ENCODE measurements at places on chromosomes 2 and 18.

- DNase-seq: peak; percentile 84
Measured at GRCh38 chr2:189762551-189763298, at the start of gene OSGEPL1. TSS of gene OSGEPL1 (minus strand) at chr2:189762792. CDS start at chr2:189761640, 1,152 bp downstream.

DNA sequence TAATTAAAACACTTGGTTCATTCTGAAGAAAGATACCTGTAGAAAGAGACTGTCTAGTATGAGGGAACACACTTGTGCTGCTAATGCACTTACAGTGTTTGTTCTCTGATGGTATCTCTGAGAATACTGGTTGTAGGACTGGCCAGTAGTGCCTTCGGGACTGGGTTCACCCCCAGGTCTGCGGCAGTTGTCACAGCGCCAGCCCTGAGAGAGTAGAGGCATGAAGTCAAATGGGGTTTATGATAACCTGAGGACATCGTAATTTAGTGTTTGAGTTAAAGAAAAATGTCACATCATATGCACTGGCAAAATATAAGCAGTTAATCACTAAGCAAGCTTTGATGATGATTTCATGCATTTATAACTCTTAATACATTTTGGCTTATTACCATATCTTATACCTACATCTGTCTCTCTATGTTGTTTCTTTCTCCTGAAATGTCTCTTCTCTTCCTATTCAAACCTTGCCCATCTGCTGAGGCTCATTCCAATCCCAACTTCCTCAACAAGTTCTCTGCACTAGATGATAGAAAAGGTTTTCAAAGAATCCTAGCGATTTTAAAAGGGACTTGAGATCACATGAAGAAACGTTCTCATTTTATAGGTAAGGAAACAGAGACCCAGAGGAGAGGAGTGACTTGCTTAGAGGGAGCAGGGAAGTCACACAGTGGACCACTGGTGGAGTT lies 50.2 kb downstream of the ATIC start:
- no peak for DNase-seq

GRCh38 chr18:63159590-63159989 lies 160.0 kb downstream of the BCL2 start:
- DNase-seq: peak; percentile 24

DNA sequence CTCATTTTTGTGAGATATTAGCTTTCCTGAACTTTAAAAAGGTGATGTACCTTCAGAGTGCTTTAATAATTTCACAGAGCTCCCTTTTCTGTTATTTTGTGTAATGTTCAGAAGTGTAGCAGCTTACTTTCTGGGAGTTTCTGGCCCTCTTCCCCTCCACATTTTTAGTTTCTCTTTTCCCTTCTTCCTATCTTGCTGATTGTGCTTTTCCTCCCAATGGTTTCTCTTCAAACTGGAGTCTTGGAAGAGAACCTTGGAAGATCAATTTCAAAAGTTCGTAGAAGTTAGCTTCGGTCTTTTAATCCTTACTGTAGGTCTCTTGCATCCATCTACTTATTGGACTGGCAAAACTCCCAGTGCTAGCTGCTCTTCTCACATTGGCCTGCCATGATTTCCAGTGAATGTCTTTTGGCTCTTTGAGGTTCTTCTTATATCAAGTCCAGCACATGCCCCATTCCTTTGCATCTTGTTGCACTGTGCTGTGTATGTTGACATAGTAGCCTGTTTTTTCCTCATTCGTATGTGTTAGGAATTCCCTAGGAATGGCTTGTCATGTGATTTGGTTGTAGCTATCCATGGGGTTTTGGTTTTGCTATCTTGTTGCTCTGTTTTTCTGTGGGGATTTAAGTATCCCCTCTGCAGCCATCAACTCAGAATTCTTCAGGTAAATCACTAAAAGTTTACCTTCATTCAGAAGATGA lies 7.8 kb downstream of the CCNT2 start:
- no peak for DNase-seq

- no peak for DNase-seq
Measured at GRCh38 chr2:106570316-106570715, 83.2 kb downstream of the CD8B2 start.

DNA sequence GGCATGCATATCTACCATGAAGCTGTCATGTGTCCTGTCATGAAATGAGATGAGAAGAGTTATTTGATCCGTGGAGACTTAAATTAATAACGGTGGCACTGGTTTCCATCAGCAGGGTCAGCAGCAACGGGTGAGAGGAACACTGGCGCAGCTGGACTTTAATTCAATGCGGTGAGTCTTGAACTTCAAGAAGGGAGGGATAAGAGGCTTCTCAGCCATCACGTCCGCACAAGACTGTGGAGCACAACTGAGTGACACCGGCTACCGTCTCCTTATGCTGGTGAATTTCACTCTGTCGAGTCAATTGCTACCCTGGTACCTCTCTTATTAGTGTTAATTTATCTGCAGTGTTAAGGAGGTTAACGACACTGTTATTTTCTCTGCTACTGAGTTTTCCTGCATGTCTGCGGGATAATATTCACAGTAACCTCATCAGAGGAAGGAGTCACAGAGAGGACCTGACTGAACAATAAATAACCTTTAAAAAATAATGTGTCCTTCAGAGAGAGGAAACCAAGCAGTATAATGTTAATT lies 236.8 kb downstream of the EPHA4 start:
- DNase-seq: no peak

DNA sequence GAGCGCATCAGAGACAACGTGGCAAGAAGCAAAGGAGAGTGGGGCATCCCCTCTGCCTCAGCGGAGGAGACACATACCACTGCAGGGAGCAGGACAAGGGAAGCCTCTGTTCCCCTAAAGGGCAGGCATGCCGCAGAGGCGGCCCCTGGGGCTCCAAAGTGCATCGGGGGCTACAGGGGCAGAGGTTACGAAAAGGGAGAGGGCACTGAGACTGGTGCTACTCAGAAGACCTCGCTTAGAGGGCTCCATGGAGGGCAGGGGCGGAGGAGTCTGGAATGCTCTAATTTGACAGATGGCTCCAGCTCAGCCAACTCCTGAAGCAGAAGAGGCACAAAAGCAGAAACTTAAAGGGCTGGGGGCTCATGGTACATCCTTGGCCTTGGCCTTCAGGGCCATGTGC lies 39.8 kb downstream of the FAM178B start:
- no peak for DNase-seq

- DNase-seq: no peak
Measured at GRCh38 chr18:35581546-35581897, at the start of gene GALNT1. TSS of gene GALNT1 (plus strand) at chr18:35581740. CDS start at chr18:35654663, 72,923 bp downstream.

DNA sequence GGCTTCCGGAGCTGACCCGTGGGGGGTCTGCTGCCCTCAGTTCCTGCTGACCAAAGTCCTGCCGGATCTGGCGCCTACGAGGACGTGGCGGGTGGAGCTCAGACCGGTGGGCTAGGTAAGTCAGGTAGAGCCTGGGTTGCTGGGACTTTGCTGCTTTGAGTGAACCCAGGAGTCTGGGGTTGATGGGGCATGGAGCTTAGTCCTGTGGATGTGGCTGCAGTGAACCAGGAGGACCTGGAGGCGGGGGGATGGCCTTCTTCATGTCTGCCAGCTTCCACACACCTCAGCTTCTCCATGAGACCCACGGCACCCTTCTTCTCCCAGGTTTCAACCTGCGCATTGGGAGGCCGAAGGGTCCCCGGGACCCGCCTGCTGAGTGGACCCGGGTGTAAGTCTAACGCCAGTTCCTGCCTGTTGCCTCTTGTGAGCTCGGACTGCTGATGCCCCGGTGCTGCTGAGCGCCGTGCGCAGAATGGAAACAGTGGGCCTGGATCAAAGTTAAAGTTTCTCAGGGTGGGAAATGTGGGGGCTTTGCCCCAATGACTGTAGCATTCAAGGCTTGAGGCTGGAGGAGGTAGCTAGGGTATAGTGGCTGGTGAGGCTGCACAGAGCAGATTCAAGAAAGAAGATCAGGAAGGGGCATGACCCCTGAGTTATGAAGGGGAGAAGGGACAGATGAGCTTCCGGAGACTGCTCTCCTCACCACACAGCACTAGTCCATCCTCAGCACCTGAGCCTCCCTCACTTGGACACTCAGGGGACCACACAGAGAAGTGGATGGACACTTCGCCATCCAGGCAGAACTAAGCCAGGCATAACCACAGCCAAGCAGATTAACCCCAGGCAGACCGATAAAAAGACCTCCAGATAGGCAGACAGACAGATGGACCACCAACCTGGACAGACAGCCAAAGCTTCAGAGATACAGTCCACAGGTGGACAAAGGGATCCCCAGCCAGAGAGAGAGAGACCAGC lies 17.3 kb downstream of the PTPN18 start:
- DNase-seq: no peak

Data from T-helper 2 cell (primary cell).